ENCODE measurements at places on chromosomes 3 and 15.

DNA sequence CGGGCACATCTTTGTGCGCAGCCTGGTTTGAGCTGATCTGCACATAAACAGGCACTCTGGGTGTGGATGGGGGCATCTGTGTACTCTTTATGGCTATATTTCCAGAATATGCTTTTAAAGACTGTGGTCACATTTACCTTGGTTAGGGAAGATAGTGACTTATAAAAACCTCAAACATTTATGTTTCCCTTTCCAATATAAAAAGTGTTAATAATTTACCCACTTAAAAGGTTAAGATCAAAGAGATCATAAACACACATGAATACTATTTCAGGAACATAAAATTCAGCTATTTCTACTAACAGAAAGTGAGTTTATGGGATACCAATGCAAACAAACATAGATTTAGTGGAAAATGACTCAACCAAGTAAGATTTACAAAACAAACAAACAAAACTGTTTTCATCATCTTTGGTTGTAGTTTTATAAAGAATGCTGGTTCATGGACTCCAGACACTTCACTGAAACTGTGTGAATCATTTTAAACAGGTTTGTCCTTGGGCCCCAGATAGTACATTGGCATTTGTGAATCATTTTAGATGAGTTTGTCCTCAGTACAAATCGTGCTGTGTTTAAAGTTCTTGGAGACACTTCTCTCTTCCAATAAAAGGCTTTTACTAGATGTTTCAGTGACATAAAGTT lies 253.5 kb upstream of the CTDSPL start:
- no peak for DNase-seq

- DNase-seq: no peak
Measured at GRCh38 chr3:59978979-59979378, 929.2 kb upstream of the CFAP20DC start.

GRCh38 chr3:52229656-52230055 lies 4.2 kb upstream of the TLR9 start:
- DNase-seq: no peak

GRCh38 chr3:63934041-63934866 lies 22.1 kb upstream of the SCAANT1 start:
- no peak for DNase-seq
